ENCODE measurements at places on chromosomes 3 and 15.

DNA sequence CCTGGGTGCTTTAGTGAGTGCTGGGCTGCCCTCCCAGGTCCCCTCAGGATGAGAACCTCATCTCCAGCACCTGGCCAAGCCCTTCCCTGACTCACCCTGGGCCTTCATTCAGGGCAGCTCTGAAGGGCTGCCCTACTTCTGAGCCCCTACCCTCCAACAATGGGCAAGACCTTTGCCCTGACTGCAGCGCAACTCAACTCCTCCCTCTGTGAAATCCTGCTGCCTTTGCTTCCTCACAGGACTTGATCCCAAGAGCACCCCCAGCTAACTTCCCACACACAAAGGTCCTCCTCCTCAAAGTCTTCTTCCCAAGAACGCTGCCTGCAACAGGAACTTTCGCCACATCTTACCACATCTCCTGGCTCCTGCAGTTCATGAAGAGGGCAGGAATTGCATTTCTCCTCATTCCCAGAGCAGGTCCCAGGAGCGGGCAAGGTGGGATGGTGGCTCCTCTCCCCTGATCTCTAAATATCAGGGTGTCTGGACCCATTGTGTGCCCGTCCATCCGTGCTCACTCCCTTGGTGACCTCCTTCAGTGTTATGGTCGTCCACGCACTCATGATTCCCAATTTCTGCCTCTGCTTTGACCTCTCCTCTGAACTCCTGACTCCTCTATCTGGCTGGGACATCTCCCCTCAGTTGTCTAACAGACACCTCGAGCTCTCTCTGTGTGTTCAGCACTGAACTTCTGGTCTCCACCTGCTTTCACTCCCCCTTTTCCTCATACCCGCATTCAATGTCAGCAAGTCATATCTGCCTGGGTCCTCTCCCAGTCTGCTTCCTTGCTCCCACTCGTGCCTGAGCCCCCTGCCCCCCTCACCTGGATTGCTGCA lies 4.5 kb upstream of the SSUH2 start:
- DNase-seq = no peak

GRCh38 chr3:19248143-19248542 lies 99.8 kb downstream of the KCNH8 start:
- DNase-seq = no peak

GRCh38 chr3:113377158-113377557 lies 64.1 kb downstream of the CFAP44 start:
- no peak for DNase-seq

DNA sequence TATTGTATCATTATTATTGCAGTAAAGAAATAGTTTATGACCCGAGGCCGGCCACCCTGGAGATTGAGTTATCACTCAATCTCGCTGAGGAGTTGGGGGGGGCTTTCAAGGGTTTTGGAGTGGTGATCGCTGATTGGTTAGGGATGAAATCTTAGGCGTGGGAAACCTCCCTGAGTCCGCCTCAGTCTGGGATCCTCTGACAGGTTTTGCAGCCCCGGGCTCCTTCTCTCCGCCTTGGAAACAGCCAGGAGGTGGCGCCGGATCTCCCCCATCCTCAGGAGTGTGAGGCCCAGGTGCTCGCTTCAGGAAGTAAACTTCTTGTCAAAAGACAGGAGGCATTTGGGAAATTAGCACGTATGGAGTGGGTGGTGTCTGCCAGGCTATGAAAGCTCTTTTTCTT lies 41.1 kb upstream of the SEC61A1 start:
- peak; percentile 66 for DNase-seq
